Heart right ventricle (tissue), 16 donors: ENCODE measurements at places on chromosomes 1 and 21.

- no peak for DNase-seq
Measured at GRCh38 chr1:110059133-110059863, 11.2 kb downstream of the ALX3 start.

DNA sequence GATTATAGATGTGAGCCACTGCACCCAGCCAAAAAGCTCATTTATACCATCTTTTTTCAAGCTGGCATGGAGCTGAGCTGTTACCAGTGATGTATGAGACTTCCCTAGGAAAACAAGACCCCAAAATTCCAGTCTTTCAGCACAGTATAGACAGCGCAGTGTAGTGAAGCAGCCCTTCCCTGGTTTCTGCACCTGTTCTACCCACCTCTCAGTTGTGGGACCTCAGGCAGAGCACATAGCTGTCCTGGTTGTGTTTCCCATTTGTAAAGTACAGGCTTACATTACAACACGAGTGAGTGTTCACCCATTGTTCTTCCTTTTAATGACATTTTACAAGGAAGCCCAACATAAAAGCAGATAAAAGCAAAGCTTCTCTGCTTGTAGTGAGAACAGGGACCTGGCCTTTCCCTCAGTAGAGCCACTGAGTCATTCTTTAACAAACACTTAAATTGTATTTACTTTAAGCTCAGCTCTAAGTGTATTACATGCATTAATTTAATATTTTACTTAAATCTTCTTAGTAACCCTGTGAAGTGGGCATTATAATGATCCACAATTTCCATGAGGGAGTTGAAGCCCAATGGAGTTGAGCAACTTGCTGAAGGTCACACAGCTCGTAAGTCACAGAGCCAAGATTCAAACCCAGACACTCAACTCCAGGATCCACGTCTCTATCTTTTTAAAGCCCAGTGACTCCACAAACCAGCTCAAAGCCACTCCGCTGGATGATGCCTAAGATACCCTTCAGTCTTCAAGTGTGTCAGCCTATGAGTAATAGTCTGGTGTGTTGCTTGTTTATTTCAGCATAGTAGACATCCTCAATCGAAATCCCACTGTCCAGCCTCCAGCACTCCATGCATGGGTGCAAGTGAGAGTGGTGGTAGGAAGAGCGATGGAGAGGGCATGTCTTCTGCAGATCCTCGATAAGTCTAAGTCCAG lies 40.5 kb upstream of the CAPZB start:
- DNase-seq = no peak

DNA sequence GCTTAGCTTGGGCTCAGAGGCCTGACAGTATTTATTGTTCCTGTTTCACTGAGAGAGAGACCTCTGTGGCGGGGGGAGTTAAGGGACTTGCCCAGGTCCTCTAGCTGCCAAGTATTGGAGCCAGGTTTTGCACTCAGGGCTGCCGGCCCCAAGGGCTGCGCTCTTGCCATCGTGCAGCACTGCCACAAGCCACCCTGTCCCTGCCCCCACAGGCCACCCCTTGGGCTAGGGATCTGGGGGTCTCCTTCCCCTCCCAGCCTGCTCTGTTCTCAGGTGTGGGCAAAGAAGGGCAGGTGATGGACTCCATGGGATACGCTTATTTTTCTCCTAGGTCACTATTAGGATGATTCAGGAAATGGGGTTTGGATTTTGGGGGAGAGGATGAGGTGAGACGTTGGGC lies 8.7 kb downstream of the KIAA1614 start:
- DNase-seq = no peak

- DNase-seq = no peak
Measured at GRCh38 chr1:82560566-82560965, 759.8 kb downstream of the ADGRL2 start.

GRCh38 chr1:8053878-8054567 lies 27.9 kb upstream of the ERRFI1 start:
- DNase-seq = no peak

- no peak for DNase-seq
Measured at GRCh38 chr1:10508511-10508951, 33.8 kb downstream of the PEX14 start.

DNA sequence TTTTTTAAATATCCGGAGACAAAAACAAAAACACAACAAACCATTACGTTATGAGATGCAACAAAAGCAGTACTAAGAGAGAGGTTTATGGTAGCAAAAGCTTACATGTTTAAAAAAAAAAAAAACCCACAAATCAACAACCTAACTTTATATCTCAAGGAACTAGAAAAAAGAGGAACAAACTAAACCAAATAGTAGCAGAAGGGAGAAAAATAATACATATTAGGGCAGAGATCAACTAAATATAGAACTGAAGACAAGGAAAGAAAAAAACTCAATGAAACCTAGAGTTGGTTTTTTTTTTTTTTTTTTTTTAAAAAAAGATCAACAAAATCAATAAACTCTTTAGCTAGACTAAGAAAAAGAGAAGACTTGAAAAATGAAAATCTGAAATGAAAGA lies 34.9 kb downstream of the ZNF644 start:
- no peak for DNase-seq
